NCI-H2081 treated with DMSO at 0.1 percent for 48 hours (cell line): ENCODE measurements at places on chromosomes 1 and 21.

GRCh38 chr1:116855191-116855619, 54.5 kb upstream of the PTGFRN start:
- DNase-seq: no peak

- no peak for DNase-seq
Measured at GRCh38 chr1:228291906-228292608, 84.2 kb downstream of the OBSCN start.

DNA sequence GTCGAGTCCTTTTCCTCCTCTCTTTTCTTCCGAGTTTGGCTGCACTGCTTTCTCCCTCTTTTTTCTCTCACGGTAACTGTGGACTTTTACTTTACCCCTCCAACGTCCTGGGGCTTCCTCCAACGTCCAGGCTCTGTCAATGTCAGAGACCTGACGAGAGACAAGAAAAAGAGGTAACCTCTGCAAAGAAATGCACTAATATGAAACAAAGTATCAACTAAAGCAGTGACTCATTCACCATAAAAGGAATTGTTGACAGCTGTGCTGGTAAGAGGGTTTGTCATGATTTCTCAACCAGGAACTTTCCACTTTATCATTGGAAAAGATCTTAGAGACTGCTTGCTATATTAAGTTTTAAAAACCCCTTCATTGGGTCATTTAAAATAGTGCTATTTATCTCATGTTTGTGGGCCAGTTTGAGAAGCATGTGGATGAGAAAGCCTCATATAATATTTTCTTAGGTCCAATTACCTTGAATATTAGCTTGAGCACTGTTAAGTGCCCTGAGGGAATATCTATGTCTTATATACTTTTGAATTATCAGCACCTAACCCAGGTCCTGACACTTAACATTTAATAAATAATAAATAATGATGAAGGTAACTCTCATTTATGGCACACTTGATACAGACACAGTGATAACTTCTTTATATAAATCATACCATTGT, at the start of gene GBP2:
GBP2 (minus strand) TSS at position 202 of the 668 bp plus-strand sequence. CDS start 4,148 bp downstream, outside the sequence.
- no peak for DNase-seq

DNA sequence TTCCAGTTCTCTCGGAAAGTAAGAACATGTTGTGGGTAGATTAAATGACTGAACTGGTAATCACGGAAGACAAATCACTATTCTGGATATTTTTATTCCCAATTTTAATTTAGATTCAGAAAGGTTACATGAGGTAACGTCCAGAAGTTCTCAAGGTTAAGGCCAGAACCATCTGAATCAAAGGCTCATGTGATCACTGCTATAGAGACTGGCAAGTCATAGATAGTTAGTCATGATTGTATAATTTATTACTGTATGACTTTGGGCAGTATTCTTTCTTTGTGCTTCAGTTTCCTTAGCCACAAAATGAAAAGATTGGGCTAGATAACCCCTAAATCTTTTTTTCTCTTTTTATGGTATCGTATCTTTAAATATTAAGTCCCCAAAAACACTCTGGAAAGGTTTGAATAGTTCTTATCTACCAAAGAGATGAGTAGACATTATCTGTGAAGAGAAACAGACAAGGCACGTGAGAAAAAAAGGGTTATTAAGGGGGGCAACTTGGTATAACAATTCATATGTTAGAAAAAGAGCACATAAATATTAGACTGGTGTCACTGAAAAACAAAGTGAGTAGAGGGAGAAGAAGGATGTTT, 241.0 kb downstream of the PTPRC start:
- DNase-seq: no peak

GRCh38 chr1:175510914-175511313, 232.5 kb downstream of the TNR start:
- no peak for DNase-seq

- no peak for DNase-seq
Measured at GRCh38 chr1:6330410-6330911, 63.1 kb downstream of the ACOT7 start.

GRCh38 chr1:237470712-237471338, 419.9 kb downstream of the ZP4 start:
- DNase-seq: peak; percentile 31

DNA sequence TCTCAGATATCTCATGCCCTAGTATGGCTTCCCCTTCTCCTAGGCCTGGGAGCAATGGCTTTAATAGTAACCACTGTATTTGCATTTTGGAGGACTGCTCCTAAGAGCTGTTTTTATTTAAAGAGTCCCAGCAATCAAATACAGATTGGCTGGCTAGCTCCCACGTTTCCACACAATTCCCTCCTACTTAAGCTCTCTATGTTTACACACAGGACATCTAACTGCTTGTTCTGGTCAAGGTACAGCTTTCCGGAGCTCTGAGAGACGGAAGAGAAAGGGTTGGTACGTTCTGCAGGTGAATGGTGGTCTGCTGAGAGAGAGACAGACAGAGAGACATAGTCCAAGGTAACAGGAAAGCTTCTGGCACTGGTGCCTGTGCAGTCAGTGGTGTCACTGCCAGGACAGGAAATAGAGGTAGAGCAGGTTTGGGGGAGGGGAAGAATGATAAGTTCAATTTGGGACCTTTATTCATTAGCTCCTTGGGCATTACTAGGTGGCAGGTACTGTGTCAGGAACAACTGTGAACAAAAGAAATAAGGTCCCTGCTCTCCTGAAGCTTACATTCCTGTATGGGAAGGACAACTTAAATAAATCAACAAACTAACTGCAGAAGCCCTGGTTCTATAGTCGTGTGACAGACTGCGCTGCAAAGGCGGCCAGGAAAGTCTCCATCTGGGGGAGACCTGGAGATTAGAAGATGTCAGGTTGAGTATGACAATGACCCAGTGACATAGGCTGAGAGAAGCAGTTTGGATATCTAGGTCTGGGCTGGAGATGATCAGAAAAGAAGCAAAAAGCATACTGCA, 1.2 kb upstream of the SLC25A33 start:
- no peak for DNase-seq

DNA sequence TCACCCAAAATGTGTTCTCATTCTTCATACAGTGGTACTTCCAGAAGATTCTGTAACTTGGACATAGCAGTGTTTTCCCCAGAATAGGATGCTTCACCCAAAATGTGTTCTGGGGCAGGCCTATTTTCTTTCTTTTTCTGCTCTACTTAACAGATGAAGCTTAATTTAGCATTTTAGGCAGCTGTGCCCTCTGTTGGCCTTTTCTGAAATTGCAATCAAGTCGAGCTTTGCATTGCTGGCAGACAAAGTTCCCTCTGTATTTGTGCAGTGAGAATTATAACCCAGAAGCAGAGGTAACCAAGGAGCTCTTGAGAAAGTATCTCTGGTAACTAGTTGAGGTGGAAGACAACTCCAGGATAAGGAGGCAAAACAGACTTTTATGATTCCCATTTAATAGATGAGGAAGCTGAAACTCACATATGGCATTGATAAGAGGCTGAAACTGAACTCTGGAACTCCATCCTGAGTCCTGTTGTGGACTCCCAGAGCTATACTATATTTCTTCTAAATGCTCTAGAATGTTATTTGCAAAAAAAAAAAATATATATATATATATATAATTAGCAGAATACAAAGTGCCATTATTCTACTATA, 50.3 kb upstream of the L1TD1 start:
- DNase-seq: no peak

DNA sequence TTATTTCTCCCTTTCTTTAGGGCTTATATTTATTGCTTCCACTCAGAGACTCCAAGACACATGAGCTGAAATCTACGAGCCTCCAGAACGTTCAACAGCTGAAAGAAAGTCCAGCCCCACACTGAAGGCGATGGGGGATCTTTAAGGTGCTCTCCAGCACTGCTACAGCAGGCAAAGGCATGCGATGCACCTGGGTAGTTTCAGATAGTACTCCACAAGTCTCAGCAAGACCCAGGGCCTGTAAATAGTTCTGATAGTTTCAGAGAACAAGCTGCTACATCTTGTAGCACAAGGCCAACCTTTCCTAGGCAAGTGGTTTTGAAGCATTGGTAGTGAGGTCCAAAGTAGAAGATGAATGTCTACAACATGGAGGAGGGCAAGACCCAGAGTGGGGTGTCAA, 2.2 kb upstream of the HSD3B1 start:
- no peak for DNase-seq

DNA sequence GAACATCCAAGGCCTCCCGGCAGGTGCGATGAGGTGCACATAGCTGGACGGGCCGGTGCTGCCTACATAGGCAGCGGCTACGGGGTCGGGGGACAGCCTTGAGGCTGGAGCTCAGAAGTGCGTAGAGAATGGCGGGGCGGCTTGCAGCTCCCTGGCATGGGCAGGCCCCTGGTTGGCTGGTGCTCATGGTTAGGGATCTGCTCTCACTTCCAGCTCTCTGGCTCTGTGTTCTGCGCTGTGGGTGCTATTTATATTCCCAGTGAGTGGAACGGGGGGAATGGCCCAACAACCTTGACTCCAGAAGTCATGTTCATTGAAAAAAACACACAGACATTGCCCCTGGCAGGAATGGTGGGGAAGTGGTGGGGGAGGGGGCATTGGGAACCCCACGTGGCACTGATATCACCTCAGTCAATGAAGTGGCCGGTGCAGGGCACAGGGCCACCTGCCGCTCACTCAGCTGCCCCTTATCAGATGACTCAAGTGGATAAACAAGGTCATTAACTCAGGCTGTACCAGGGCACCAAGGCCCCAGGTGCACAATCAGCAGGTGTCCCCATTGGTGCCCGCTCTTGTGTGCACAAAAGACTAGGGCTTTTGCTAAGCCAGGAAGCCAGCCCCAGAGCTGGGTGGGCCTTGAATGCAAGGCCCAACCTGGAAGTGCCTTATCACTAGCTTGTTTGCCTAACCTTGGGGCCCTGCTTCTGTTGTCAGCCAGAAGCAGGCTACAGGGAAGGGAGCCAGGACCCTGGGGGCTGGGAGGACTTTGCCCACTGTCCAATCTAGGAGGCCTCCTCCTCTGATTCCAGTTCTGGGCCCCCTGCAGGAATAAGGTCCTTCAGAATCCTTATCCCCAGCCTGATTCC, at the start of gene NR0B2:
NR0B2 (minus strand) TSS at position 222 of the 866 bp plus-strand sequence; CDS start at position 187, 35 bp downstream.
- peak; percentile 76 for DNase-seq

DNA sequence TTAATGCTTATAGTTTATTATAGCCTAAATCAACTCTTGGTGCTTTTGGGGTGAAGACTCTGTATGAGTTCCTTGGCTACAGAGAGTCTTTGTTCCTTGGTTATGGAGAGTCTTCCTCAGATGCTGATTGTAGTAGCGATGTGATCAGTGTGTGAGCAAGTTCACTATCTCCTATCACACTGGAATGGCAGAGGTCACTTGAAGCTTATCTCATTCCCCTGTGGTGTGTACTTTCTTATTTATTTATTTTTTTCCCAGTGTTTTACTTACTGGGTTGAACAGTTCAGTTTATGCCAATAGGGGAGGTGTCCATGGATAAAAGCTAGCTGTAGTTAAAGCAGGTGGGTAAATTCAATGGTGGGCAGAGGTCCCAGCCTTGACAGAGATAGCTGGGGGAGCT, 20.1 kb upstream of the MAB21L3 start:
- DNase-seq: no peak

- no peak for DNase-seq
Measured at GRCh38 chr1:19780267-19780877, 19.3 kb downstream of the TMCO4 start.

- no peak for DNase-seq
Measured at GRCh38 chr1:232146514-232146913, 483.4 kb downstream of the SIPA1L2 start.

GRCh38 chr1:219564109-219564508, 48.8 kb downstream of the ZC3H11B start:
- DNase-seq: no peak

- DNase-seq: no peak
Measured at GRCh38 chr1:184241446-184241845, 145.4 kb upstream of the C1orf21 start.

DNA sequence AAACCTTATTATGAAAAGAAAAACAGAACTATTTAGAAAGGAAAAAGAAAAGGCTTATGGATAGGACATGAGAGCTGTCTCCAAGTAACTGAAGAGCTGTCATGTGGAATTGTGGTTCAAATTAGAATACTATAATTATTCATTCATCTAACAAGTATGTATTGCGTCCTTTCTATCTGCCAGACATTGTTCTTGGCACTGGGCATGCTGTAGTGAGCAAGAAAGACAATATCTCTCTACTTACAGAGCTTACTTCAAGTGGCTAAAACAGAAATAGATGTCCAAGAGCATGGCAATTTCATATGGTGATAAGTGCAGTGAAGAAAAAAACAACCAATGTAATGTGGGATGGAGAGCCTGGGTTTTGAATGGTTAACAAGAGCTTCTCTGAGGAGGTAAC, 413.0 kb downstream of the DPYD start:
- no peak for DNase-seq

GRCh38 chr1:242178924-242179708, 180.2 kb upstream of the MAP1LC3C start:
- DNase-seq: no peak

DNA sequence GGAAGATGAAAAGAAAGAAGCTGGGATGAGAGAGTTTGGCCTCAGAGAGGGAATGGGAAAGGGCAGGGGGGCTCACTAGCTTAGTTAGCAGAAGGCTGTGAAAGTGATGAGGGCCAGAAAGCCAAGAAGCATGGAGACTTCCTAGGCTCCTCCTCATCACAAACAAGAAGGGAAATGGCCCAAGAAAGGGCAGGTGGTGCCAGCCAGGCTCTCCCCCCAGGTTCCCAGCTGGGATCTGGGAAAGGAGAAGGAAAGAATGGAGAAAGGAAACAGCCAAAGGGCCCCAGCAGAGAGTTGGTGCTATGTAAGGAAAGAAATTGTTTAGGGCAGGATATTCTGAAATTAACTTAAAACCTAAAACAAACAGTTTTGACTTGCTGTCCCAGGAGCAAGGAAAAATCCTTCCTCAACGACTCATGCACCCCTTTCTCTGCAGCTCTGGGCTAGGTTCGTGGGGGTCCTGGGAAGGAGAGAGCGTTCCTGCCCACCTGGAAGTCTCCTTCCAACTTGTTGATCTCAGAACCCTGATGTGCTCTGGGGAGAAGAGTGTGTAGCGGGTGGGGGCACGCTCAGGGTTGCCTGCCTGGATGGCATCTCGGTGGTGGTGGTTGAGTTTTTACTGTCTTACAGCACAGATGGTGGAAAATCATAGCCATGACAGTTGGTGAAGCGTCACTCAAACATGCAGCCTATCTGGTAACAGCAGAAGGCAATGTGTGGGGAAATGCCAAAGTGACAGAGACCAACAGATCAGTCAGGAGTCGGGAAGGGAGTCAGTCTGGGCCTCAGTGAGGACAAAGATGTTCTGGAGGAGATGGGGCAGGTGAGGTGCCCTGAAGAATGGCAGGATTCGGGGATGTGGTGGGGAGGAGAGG, 147.3 kb downstream of the CLIC6 start:
- DNase-seq: no peak

- no peak for DNase-seq
Measured at GRCh38 chr1:234963180-234963903, 165.3 kb downstream of the TOMM20 start.

- no peak for DNase-seq
Measured at GRCh38 chr1:69511426-69512192, 56.1 kb upstream of the LRRC7 start.
